Ascending aorta (tissue), 2 donors: ENCODE measurements at places on chromosomes 3 and 15. TPM values are rescaled to one million over a fixed set of nuclear protein-coding genes. Genes with fewer than 3 reads are reported as not detected.

DNA sequence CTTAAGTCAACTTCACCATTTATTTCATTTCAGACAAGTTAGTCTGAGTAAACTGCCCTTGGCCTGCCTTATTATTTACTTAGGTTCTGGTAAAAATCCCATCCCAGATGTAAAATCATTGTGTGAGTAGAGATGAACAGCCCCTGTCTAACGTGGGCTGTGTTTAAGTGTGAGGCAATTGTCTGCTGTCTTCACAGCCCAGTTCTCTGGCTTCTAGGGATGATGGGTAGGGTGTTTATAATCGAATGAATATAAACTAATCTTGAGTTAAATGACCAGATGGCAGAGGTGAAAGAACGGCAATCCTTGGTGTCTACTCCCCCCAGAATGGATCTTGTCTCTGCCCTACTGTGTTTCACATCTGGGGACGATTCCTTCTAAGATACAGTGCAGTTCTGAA, 20.8 kb downstream of the PPARG start:
- DNase-seq, result no peak

Gene FBXO40
- not detected for total RNA-seq

DNA sequence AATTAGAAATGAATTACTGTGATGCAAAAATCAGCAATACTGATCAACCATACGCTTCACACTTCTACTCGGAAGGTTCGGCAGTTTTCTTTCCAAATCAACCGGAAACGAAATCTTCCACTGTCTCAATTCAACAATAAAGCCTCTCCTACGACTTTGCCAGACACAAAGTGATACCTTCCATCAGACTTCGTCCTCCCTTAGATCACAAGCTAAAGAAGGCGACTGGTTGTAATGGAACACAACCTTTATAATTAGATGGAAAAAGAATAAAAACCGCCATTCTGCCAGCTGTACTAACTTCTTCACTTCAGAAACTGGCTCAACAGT, 618 bp downstream of the PARL start:
- no peak for DNase-seq

- DNase-seq, result no peak
Measured at GRCh38 chr3:176469694-176470205, 727.5 kb downstream of the TBL1XR1 start.

GRCh38 chr3:127351775-127352350, 64.0 kb upstream of the PRR20G start:
- no peak for DNase-seq

GRCh38 chr15:62071711-62072308, 5.0 kb downstream of the C2CD4A start:
- no peak for DNase-seq

Gene GALNT15
- 222 TPM for total RNA-seq

Gene CKMT1B
- total RNA-seq, result not detected

DNA sequence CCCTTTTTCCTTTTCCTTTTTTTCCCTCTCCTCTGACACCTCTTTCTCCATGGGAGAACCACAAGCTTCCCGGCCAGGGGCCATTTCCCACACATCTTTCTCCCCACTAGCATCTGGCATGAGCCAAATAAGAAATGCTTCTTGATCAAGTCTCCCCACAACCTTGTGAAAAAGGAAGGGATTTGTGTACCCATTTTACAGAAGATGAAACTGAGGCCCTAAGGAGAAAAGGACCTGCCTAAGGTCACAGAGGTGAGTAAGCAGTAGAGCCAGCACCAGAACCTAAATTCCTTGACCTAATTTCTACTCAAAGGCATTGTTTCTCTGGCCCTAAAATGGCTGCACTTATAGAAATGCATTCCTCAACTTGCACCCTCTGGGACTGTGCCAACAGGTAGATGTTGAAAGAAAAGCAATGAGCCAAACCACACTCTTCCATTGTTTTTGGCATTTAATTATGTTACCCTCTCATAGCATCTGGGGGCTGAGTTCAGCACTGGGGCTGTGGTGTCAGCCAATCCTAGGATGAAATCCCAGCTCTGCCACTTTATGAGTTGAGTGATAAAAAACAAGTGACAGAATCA, 81.7 kb upstream of the TLE3 start:
- DNase-seq, result no peak

Gene ROBO1
- 13.4 TPM for total RNA-seq

GRCh38 chr15:72559781-72560180, 85.7 kb downstream of the ARIH1 start:
- no peak for DNase-seq

DNA sequence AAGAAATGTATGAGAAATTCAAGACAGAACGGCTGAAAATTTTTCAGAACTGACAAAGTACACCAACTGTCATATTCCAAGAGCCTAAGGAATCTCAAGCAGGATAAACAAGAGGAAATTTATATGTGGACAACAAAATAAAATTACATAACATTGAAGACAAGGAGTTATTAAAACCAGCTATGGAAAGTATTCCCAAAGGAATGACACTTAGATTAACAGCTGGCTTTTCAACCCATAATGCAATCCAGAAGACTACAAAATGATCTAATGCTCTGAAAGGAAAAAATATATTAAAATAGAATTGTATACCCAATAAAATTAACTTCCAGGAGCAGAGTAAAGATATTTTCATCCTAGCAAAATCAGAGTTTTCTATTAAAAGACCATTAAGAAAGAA, 132.2 kb upstream of the BNIP2 start:
- no peak for DNase-seq

Gene CD200
- total RNA-seq, result 3.6 TPM

- DNase-seq, result no peak
Measured at GRCh38 chr15:67680641-67681040, 138.1 kb downstream of the MAP2K5 start.

Gene CIDEC
- total RNA-seq, result 29.9 TPM

GRCh38 chr3:100993309-100993708, at the start of gene ABI3BP:
TSS of gene ABI3BP (minus strand) at chr3:100993421. CDS start at chr3:100993384, 37 bp downstream.
- peak; percentile 53 for DNase-seq

Gene GOLGA8M
- total RNA-seq, result 0.75 TPM

DNA sequence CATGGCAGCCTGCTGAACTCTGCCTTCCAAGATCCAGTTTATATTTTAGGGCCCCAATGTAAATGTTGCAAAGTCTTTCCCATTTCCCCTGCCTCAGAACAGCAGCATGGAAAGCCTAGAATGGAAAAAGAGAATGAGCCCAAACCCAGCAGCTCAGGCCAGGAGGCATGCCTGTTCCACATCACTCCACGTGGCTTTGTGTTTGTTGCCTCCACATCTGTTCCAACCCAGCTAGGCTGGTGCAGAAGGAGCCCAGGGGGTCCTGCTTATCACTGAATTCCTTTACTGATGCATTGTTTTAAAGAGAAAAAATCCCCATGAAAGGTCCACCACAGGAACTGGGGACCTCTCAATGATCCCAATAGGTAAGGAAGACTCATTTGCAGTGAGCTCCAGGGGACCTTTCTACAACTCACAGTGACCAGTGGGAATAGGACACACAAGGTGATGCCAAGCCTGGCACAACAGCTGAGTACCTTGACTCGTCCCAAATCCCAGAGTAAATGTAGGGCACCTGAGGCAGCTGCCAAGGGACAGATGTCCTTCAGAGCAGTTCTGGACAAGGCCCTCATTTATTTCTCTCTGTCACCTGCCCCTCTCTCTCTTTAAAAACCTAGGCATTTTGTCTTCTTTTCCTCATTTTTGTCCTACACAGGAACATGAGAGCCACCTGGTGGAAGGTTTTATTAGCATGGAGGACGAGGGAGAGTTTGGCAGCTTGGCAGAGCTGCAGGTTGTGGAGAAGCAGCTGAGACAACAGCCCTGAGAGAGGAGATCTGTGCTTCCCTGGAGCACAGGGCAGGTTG, 41.7 kb upstream of the ADAMTS17 start:
- no peak for DNase-seq

DNA sequence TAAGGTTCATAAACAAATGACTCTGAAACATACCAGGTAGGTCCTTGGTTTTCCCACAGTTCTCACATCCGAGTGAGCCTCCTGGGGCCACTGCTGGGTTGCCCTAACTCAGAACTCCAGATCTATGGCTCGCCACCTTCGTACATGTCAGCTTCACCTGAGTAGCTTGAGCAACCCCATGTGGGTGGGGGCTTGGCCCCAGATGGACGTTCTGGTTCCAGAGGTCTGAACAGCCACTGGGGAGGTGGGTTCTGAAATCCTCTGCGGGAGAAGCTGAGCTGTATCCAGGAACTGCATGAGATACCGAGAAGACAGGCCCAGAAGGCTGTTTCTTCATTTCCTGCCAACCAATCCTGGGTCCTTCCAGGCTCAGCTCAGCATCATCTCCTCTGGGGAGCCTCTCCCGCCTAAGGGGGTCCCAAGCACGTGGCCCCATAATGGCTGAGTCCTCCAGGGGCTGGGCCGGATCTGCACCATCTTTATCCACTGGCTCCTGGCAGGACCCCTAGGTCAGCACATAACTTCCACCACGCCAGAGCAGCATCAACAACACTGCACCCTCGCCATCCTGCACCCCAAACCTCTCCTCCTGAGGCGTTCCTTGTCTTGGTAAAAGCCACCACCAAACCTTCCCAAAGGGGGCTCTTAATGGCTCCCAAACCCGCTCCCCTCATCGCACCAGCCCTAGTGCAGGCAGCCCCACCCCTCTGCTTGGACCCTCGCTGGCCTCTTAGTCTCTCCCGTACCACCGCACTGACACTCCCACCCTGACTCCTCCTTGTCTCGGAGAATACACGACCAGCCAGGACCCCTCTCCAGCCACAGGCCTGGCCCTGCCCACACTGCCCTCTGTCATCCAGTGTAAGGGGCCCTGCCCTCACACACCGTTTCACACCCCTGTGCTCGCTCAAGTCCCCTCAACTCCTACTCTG, 39.8 kb downstream of the PCSK6 start:
- peak; percentile 59 for DNase-seq

DNA sequence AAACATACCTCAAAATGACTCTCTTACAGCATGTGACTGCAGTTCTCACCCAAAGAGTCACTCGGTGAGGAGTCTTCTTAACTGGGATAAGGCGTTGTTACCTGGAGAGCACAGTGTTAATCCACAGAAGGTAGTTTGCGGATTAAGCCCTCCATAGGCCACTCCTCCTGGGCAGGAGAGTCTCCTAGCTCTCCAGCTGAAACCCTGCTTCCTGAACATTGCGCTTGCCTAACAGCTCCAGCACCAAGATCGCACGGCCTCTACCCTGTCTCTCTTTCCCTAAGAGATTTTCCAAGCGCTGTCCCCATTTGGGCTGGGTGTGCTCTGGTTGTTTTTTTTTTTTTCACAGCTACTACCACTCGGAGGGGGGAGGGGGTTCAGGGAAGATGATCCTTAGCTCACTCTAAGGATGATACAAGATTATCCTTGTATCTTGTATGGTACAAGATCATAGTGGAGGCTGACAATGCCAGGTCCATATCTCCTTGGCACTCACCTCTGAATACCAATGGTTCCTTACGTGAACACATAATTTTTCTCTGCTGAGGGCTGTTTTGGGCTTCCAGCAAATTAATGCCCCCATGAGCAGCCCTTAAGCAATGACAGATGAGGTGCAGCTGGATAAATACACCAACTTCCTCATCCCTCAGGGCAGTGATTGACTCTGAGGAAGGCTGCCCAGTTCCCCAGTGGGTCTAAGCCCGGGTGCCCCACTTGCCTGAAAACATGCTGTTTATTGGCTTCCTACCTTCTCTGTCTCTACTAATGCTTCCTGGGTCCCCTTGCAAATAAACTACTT, 185.2 kb upstream of the TSC22D2 start:
- DNase-seq, result no peak

Gene SQOR
- 61.4 TPM for total RNA-seq

DNA sequence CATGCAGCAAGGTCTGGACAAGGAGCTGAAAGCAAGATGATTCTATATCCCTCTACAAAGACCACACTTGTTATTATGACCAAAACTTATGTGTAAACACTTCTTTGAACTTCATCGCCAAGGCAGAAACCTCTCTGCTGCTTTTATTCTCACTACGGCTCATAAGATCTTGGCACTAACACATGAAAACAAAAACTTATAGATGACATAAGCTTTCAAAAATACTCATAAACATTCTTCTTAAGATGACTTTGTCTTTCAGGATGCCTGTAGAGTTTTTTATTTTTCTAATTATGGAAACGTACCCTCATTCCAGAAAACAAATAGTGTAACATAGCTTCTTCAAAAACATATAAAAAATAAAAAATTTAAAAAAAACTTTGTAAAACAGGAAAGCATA, 12.5 kb upstream of the C15orf61 start:
- no peak for DNase-seq

DNA sequence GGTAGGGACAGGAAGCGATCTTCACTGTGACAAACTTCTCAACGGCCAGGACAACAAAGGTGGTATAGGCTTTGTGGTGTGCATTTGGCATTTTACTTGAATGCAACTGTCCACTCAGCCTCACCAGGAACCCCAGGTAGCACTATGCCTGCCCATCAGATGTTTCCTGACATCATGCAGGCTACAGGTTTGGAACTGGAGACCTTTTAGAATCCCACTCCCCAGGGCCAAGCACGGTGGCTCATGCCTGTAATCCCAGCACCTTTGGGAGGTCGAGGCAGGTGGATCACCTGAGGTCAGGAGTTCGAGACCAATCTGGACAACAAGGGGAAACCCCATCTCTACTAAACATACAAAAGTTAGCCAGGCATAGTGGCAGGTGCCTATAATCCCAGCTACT, 9.6 kb downstream of the STARD5 start:
- DNase-seq, result no peak

Gene MME
- 1.5 TPM for total RNA-seq

DNA sequence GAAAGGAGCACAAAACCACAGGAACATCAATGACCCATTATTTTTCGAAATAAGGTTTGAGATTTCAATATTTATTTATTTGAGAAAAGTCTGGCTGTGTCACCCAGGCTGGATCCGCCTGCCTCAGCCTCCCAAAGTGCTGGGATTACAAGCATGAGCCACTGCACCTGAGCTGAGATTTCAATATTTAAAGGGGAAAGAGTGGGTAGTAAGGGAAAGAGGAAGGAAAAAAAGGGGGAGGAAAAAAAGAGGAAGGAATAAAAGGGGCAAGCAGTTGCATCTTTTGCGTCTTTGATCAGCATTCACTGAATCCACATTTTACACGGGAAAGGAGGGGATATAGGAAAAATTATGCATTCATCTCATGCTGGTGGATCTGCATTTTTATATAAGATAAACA, 47.4 kb downstream of the ERICH6 start:
- no peak for DNase-seq
